ENCODE measurements at places on chromosomes 7 and 10. TPM values are rescaled to one million over a fixed set of nuclear protein-coding genes. Genes with fewer than 3 reads are reported as not detected.

DNA sequence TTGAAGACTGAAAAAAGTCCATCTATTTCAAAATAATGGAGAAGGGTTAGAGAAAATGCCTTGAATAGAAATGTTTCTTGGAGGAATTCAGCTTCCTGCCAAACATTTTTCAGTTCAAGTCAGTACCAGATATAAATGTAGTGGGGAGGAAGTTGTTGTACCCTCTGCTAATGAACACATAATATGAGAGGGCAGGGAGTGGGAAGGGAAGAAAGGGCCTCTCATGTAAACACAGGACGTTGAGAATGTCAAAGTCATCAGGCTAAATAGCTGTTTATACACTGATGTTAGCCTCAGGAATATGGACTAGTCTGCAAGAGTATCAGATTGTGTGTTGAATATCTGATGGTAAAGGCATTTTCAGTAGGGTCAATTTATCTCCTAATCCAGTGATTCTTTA lies 37.0 kb downstream of the GPR37 start:
- H3K27ac ChIP-seq, result no peak overlapping the region
- no peaks in the 10 kb centered on the region for H3K36me3 ChIP-seq
- H3K27me3 ChIP-seq, result no peaks in the 10 kb centered on the region
- DNase-seq, result no peak
- H3K4me3 ChIP-seq, result no peak overlapping the region

GRCh38 chr10:67788028-67788886 lies 49.7 kb downstream of the DNAJC12 start:
- no peaks in the 10 kb centered on the region for H3K27me3 ChIP-seq
- no peak for DNase-seq
- no peaks in the 10 kb centered on the region for H3K36me3 ChIP-seq
- H3K4me3 ChIP-seq, result no peak overlapping the region
- no peak overlapping the region for H3K27ac ChIP-seq
- H3K4me1 ChIP-seq, result no peaks in the 10 kb centered on the region

- no peak for DNase-seq
- no peak overlapping the region for H3K27ac ChIP-seq
- no peak overlapping the region for H3K4me3 ChIP-seq
- H3K27me3 ChIP-seq, result no peaks in the 10 kb centered on the region
Measured at GRCh38 chr7:156464339-156464738, 176.2 kb upstream of the RNF32 start.

DNA sequence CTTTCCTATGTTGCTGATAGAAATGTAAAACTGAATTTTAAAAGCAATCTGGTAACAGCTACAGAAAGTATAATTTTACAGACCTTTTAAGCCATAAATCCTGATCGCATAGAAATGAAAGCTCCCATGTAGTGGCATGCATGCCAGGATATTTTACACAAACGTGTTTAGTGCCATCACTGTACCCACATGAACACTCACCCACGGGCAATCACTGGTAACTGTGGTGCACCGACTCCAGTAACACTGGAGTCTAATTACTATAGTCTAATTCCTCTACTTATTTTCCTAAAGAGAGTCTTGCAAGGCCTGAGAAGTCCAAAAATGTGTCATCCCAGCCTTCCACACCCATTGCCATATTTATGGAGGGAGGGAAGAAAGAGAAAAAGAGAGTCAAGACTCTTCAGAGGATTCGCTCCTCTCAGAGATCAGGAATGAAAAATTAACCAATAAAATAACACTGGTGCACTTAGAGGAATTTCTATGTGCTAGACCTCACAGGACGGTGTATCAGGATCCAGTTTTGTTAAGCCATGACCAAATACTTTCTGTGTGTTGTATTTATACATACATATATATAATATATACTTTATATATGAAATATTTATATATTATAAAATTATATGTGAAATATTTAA lies 48.9 kb upstream of the AKR1C1 start:
- H3K4me1 ChIP-seq, result no peaks in the 10 kb centered on the region
- no peak for DNase-seq
- no peak overlapping the region for H3K4me3 ChIP-seq
- H3K36me3 ChIP-seq, result no peaks in the 10 kb centered on the region
- no peak overlapping the region for H3K27ac ChIP-seq

DNA sequence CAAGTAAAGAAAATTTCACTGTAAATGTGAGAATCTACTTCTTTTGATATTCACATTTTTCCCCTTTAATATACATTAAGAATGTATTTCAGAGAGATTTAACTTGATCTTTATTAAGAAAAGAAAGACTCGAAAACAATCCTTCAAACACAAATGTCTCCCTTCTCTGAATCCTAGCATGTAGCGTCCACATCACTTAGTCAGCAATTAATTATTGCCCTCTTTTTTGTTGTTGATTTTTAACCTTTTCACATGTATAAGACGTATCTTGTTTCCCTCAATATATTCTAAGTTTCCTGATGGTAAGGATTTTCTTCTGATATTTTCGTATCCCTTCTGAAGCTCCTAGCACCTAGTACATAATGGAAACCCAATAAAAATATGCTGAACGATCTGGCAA lies 6.6 kb downstream of the PDE1C start:
- no peak for DNase-seq
- no peaks in the 10 kb centered on the region for H3K27me3 ChIP-seq
- no peaks in the 10 kb centered on the region for H3K36me3 ChIP-seq
- no peak overlapping the region for H3K27ac ChIP-seq

DNA sequence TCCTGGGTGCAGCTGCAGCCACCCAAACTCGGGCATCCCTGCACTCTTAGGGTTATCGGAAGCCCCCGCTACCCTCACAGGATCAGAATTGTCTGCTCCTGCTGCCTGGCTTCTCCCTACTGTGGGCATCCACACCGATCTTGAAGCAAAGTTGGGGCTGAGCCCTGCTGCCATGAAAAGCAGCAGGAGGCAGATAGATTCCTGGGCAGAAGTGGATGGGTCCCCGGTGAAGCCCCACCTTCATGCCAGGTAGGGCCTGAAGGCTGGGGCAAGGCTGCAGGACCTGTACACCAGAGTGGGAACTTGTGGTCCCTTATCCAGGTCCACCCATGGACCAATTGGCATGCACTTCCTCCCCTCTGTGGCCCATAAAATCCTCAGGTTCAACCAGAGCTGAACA lies 922.6 kb upstream of the KCND2 start:
- H3K4me3 ChIP-seq, result no peak overlapping the region
- H3K27ac ChIP-seq, result no peak overlapping the region
- DNase-seq, result no peak

- peak within 1 kb of the TSS; percentile 59 for H3K27ac ChIP-seq
- peak within 1 kb of the TSS; percentile 9 for H3K4me3 ChIP-seq
- DNase-seq, result peak; percentile 92
- H3K4me1 ChIP-seq, result peaks cover 7% of the 10 kb centered on the region
- no peaks in the 10 kb centered on the region for H3K27me3 ChIP-seq
Measured at GRCh38 chr10:71773221-71773971, at the start of gene VSIR. TSS of gene VSIR (minus strand) at chr10:71773520. CDS start at chr10:71773439, 81 bp downstream.

The LRRTM3 gene
- total RNA-seq, result 0.22 TPM

The TLX1 gene
- not detected for total RNA-seq

The NSUN6 gene
- 19.3 TPM for total RNA-seq

The TYSND1 gene
- 13.8 TPM for total RNA-seq
